ENCODE measurements at places on chromosomes 13 and 19. TPM values are rescaled to one million over a fixed set of nuclear protein-coding genes. Genes with fewer than 3 reads are reported as not detected.
A peak's percentile ranks its signal among the peaks of the same experiment; 100 is the strongest.

Gene ZNF302
- 62.4 TPM for total RNA-seq

Gene ICAM4
- total RNA-seq: not detected

Gene MTUS2
- 16.0 TPM for total RNA-seq

Gene ZNF527
- total RNA-seq: 18.5 TPM

DNA sequence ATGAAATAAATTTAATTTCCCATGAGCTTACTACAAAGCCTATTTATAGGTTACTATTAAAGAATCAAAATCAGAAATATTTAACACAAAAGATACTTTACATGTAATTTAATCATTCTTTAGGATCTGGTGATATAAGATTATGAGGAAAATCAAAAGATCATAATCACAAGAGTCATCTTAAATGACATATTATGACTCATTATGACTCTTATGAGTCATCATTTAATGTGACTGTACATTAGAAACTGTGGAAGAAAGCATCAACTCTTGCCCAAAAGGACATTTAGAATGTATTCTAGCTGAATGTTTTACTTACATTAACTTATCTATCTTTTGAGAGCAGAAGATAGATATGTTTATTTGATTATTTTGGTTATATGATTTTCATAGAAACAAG lies 458.6 kb downstream of the DCT start:
- no peak for DNase-seq

DNA sequence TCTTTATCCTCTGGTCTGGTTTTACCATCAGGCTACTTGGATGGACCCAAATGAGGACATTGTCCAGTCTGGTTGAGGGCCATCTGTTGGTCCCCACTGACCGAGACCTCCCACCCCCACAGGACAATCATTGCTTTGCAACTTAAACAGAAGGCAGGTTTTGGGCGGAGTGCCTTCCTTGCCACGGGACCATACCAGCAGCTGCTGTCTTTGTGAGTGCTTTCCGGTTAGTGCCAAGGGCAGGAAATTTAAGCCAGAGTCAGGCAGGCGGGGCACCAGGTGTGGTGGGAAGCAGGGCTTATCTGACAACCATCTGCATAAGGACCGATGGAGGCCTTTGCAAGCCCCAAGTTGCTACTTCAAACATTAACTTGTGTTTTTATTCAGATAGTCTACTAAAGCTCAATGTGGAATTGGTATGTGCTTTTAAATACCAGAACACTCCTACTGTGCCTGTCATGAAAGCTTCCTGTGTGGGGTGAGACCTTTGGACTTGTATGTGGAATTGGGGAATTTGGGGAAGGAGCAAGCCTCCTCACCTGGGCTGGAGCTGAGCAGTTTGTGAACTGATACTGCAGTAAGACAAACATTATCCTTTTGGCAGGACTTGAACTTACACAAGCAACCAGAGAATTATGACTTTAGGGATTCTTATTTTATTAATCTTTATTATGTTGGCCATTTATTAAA lies 39.3 kb upstream of the UBE2L5 start:
- DNase-seq: no peak

DNA sequence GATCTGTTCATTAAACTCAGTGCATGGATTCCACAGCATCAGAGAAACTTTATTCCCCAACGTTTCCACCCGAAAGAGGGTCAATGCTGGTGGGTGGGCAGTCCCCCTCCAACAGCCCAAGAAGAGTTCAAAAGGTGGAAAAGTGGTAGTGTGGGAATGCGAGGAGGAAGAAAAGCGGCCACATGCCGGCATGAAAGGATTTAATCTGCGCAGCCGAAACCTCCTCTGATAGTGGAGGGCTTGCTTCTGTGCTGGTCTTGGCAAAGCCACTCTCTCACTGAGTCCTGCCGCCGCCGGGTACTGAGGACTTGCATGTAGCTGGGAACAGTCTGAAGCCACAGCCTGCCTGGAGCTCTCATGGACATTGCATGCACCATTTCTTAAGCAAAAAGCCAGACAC lies 136.2 kb upstream of the ZNF536 start:
- DNase-seq: peak; percentile 68

DNA sequence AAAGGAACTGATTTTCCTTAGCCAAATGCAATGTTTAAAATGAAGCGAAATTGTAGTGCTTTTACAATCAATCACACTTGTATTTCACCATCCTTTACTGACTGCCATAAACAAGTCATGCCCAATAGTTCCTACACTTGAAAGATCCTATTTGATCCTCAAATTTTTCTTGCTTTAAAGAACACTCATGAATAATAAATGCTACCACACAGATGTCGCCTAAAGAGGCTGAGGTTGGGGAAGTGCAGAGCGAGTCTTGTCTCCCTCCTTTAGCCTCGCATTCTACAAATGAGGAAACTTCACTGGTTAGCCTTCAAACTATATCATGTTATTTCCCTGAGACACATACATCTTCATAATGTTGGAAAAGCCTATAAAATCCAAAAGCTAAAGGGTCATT lies 18.7 kb upstream of the AMER2 start:
- no peak for DNase-seq

DNA sequence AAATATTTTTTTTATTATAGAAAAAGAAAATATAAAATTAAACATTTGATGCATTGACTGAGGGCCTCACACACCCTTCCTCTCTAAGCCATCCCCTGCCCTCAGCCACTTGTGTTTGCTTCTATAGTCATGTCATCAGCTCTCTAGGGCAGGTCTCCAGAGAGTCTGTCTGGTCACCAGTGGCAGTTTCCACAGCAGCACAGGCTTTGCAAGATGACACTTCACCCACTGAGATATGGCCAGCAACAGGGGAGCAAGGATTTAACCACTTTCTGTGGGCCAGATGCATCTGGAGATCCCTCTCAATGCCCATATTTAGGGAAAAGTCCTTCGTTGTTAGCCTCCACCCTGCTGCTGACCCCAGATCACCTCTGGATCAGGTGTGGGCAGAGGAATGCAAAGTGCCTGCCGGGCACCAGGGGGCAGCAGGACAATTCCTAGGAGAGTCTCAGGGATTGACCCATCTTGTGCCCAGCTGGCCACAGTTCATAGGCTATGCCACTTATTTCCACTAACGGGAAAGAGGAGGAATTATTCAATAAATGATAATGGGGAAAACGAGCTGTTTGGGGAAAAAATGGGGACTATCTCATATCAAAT lies 4.8 kb downstream of the ABCC4 start:
- DNase-seq: no peak

GRCh38 chr13:110221406-110222117 lies 85.4 kb downstream of the COL4A1 start:
- DNase-seq: no peak

DNA sequence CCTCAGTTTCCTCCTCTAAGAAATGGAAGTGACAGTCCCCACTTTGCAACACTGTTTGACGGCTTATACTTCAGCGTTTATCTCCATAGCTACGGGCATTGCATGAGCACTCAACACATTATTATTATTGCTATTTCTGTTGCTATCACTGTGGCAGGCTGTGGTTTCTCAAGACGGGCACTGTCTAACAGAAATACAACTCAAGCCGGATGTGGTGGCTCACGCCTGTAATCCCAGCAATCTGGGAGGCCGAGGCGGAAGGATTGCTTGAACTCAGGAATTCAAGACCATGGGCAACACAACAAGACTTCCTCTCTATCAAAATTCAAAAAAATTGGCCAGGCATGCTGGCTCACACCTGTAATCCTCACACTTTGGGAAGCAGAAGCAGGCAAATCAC lies 4.9 kb upstream of the ZSWIM4 start:
- DNase-seq: no peak

DNA sequence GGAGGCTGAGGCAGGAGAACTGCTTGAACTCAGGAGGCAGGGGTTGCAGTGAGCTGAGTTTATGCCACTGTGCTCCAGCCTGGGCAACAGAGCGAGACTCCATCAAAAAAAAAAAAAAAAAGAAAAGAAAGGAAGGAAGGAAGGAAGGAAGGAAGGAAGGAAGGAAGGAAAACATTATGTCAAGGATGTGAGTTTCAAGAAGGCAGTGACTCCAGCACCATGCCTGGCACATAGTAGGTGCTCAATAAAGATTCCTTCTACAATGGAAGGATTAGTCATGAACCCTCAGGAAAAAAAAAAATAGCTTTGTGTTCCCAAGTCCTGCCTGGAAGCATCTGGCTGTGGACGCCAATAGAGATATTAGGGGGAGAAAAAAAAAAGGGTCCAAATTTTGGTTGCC lies 10.1 kb upstream of the ZNRF4 start:
- no peak for DNase-seq

DNA sequence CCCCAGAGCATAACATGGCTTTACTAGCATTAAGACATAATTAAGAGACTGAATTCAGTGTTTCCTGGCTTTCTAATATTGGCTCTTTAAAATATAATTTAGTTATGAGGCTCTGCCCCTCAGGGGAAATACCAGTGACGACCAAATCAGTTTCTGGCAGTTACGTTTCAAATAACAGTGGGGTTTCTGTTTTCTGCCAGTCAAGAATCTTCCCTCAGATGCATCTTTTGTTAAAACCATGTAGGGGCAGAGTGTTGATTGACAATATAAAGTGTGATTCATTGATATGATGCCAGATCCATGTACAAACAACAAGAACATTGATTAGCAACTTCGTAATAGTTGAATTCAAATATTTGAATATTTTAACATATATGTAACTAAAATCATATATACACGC lies 1169.7 kb downstream of the DIAPH3 start:
- no peak for DNase-seq

DNA sequence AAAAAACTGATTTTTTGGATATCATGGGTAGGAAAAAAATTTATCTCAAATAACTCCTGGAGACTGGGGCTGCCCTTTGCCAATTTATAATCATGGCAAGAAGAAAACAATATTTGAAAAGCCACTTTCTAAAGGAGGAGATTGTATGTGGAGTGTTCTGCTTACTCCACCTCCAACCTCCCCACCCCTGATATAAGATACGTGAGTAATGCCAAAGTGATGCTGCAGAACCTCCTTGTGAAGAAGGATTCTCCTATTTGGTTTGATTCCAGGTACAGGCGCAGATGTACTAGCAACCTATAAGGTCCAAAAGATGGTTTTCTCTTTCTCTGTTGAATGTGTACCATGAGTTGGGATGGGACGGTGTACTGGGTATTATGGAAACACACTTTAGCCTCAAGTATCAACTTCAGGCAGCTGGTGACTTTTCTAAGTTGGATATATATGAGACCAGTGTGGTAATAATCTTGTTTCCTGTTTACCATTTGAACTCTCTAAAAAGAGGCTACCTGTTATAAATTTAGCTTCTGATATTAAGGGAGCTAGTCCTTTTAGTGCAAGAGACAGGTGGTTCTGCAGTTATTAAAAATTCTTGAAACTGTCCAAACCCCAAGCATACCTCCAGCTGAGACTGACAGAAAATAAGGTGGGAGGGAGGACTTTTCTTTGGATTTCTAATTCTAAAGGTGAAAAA lies 724.0 kb upstream of the MIR17HG start:
- DNase-seq: no peak
